ENCODE measurements at places on chromosomes 1 and 21.

DNA sequence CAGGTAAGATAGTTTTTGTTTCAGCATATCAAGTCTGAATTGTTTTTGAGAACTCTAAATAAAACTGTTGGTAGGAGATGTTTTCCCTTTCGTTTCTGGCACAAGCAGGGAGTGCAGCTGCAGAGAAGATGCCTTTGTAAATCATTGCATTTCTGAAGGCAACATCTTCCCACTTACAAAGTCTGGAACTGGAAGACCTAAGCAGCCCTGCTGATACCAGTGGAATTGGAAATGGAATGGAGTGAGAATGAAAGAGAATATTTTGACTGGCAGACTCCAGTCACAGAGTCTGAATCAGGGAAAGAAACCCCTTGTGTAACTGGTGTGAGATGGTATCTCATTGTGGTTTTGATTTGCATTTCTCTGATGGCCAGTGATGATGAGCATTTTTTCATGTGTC is 815.6 kb downstream of the LTN1 start:
- no peak for DNase-seq

DNA sequence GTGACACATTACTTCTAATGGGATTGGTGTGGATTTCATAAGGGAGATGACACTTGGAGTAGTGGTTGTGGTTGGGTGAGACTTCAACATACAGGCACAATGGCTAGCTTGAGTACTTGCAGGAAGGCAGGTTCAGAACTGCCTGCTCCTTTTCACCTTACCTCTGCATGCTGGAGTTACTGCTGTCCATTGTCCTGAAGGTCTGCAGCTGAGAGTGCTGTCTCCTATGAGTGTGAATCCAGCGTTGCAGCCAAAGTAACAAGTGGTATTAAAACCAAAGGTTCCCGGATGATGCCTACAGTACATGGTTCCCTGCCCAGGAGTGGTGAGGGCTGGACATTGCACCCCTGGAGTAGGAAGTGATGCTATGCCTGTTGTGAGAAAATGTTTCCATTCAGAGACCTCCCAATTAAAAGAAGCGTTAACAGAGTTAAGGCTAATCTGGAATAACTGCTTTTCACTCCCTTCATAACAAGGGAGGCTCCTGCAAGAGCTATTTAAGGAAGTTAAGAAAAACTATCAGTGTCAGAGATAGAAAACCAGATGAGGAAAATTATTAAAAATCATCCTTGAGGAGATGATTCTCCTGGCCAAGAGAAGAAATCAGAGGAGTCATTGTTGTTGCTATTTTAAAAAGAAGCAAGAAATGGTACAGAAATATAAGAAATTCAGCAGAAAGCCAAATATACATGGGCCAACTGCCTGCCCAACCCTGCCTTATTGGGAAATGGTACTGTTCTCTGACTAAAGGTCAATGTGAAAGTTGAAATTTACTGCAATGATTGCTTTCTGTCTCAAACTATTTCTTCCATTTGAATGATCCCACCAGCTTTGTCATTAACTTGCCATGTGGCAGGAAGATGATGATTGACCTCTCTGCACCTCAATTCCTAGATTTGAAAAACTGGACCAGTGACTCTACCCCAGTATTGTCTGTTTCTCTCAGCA is 9.8 kb upstream of the F5 start:
- no peak for DNase-seq

- DNase-seq, result no peak
Observed at GRCh38 chr1:52558941-52559340, 6.0 kb upstream of the TUT4 start.

- DNase-seq, result no peak
Observed at GRCh38 chr1:47708019-47708535, 270.2 kb downstream of the FOXD2 start.

DNA sequence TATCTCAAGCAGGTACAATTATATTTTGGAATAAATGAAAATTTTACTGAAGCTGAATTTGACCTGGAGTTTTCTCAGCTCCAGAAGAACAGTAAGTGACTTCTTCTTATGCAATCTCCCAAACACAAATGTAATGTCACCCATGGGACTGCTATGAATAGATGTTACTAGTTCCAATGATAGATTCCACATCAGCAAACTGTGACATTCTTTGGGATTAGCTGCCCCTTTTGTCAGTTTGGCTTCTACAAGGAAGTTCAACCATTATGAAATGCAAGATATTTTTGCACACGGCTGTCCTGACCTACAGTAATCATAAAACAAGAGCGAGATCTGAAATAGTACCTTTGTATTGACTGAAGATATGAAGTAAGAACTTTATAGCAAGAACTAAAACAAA is 27.8 kb upstream of the TSNAX start:
- no peak for DNase-seq

- no peak for DNase-seq
Observed at GRCh38 chr1:223827193-223827663, 18.5 kb downstream of the TP53BP2 start.

GRCh38 chr21:44658913-44659595 is 1.3 kb downstream of the KRTAP12-3 start:
- peak; percentile 11 for DNase-seq

GRCh38 chr1:94258873-94259331 is 21.5 kb upstream of the ARHGAP29 start:
- no peak for DNase-seq

GRCh38 chr1:171911506-171911905 is 70.2 kb downstream of the DNM3 start:
- no peak for DNase-seq

- DNase-seq, result no peak
Observed at GRCh38 chr1:72284348-72285073, 2.2 kb upstream of the NEGR1 start.

- no peak for DNase-seq
Observed at GRCh38 chr1:31605908-31606427, 11.5 kb upstream of the HCRTR1 start.

DNA sequence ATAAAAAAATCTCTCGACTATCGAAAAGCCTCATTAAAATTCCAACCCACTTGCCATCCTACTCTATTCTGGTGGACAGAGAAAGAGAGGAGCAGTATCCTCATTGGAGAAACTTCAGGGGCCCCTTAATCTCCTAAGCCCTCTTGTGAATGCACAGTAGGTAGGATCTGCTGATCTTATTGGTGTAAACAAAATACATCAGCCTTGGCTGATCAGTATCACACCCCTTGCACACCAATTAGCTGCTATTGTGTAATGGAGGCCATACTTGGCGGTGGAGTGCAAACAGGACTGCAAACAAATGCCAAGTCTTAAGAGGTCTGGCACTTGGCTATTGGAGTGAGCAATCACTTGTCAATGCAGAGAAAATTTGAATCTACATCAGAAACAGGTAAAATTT is 15.7 kb downstream of the VCAM1 start:
- no peak for DNase-seq

All from T-helper 17 cell (primary cell).